ENCODE measurements at places on chromosomes 2 and 18. TPM values are rescaled to one million over a fixed set of nuclear protein-coding genes. Genes with fewer than 3 reads are reported as not detected.

DNA sequence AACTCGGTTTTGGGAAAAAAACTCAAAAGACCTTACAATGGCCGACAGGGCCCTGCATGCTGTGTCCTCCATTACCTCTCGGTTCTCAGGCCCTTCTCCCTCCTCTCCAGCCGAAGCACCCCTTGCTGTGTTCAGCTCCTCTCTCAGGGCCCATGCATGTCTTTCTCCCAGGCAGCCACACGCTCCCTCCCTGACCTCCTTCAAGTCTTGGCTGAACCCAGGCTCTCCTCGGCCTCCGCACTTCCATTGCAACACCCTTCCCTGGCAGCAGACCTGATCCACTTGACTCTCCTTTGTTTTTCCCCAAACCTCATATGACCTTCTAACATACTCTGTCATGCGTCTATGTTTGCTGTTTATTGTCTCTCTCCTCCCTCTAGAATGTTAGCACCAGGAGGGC is 114.0 kb downstream of the CYP26B1 start:
- H3K4me1 ChIP-seq: no peaks in the 10 kb centered on the region
- no peaks in the 10 kb centered on the region for H3K36me3 ChIP-seq
- no peak overlapping the region for H3K4me3 ChIP-seq
- no peak for DNase-seq

DNA sequence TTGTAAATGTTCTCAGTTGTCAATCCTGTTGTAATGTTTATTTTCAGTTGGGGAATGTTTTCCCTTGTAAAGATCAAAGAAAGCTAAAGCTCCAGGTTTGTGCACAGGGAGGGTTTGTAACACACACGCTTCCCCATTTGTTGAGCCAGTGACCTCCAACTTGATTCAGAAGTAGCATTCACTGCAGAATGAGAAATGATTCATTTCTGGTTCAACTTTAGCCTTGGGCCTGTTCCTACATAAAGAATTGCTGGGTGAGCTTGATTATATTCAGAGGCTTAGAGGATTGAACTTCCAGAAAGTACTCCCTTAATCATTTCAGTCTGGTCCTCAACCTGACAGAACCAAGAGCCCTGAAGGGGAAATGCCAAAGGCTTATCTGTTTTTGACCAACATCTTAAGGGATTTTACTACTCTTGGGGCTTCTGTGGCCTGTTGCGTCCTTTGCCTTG is 70.6 kb upstream of the CAVIN2 start:
- H3K36me3 ChIP-seq: no peaks in the 10 kb centered on the region
- no peak for DNase-seq
- H3K4me1 ChIP-seq: no peaks in the 10 kb centered on the region
- peaks cover 4% of the 10 kb centered on the region for H3K27me3 ChIP-seq

DNA sequence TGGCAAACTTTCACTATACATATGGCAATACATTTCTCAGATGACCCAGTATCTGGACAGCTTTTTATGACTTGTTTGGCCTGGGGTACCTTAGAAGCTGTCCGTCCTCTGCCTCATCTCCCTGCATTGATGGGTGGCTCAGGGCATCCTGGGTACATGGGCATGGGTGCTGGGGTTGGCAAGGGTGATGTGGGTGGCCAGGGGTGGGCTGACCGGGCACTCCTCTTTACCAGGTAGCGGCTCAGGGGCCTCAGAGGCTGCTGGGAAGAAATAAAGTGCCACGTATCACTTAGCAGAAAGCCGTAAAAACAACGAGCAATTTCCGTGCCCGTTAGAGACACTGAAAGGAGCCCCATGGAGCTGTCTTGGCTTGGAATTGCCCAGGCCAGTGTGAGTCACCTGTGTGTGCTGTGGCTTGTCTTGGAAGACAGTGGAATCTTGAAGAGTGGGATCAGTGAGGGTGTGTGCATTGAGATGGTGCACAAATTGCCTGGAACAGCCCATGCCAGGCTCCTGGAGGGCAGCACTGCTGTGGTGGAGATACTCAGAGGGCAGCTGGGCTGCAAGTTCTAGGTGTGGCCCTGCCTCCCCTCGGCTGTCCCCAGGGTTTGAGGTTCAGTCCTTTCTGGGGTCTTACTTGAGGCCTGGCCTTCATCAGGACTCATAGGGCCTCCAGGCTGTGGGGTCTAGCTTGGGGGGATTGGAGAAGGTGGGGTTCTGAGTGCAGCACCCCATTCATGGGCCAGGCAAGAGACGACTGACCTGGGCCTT is 88.8 kb downstream of the FHOD3 start:
- no peak overlapping the region for H3K4me3 ChIP-seq
- H3K27ac ChIP-seq: no peak overlapping the region
- no peak for DNase-seq
- H3K4me1 ChIP-seq: no peaks in the 10 kb centered on the region

DNA sequence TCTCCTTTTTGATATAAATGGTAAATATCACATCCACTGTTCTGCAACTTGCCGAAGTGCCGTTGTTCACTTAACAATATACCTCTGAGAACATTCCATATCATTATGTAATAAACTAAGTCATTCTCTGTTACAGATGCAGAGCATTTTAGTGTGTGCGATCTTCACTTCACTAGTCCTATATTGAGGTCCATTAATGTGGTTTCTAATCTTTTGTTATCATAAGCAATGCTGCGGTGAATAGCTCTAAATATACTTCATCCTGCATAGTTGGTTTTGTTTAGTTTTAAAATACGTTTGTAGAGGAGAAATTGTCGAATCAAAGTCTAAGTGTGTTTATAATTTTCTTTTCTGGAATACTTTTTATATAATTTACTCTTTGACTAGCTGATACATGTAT is 280.3 kb upstream of the TRIB2 start:
- peaks cover 38% of the 10 kb centered on the region for H3K4me1 ChIP-seq
- no peaks in the 10 kb centered on the region for H3K27me3 ChIP-seq
- no peak overlapping the region for H3K27ac ChIP-seq
- H3K36me3 ChIP-seq: no peaks in the 10 kb centered on the region
- H3K4me3 ChIP-seq: peak overlapping the region; percentile 42

DNA sequence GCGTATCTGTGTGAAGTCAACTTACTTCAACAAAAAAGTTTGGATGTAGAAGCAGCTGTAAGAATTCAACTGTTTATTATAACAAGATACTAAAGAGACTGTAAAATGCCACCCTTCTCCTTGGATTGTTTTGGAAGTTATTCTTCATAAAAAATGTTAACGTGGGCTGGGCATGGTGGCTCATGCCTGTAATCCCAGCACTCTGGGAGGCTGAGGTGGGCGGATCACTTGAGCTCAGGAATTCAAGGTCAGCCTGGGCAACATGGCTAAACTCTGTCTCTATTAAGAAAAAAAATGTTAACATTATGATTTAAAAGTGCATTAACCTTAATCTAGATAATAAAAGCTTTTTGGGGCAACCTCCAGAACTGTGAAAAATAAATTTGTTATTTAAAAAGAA is 7.7 kb downstream of the CIAO1 start:
- H3K27me3 ChIP-seq: no peaks in the 10 kb centered on the region
- H3K4me1 ChIP-seq: no peaks in the 10 kb centered on the region
- no peak for DNase-seq
- peaks cover 37% of the 10 kb centered on the region for H3K36me3 ChIP-seq
- no peak overlapping the region for H3K4me3 ChIP-seq

GRCh38 chr2:64318476-64318748 is 135.6 kb upstream of the LGALSL start:
- DNase-seq: no peak
- no peak overlapping the region for H3K27ac ChIP-seq
- H3K27me3 ChIP-seq: no peaks in the 10 kb centered on the region
- no peaks in the 10 kb centered on the region for H3K36me3 ChIP-seq
- peaks cover 4% of the 10 kb centered on the region for H3K4me1 ChIP-seq

DNA sequence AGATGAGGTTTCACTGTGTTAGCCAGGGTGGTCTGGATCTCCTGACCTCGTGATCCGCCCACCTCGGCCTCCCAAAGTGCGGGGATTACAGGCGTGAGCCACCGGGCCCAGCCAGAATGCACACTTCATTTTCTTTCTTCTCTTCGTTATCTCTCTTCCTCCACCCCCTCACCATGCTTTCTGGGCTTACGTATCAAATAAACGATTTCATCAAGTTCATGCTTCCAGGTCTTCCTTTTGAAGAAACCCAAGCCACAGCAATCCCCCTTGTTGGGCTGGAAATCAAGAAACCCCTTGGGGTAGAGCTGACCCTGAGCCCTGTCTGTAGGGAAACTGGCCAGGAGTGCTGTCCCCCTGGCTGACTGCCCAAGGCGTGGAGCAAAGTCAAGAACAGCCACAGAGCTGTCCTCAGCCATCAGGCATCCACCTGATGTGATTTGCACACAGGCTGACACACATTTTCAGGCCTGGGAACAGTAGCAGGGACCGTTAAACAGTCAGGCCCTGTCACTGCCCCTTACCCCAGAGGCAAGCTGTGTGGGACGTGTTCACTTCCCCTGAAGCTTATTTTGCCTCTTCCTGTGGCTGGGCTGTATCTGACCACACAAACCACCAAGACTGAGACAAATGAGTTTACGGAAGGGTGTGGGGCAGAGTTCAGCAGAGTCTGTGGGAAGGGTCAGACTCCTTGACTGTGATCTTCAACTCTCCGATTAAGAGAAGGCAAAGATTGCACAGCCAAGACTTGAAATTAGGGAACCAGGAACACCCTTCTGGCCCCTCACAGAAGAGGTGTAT is 15.1 kb upstream of the NMUR1 start:
- peaks cover 20% of the 10 kb centered on the region for H3K4me1 ChIP-seq
- peak overlapping the region; percentile 18 for H3K27ac ChIP-seq
- peaks cover 1% of the 10 kb centered on the region for H3K36me3 ChIP-seq

- H3K27me3 ChIP-seq: peaks cover 14% of the 10 kb centered on the region
- no peaks in the 10 kb centered on the region for H3K36me3 ChIP-seq
Measured at GRCh38 chr2:114222344-114222743, 220.1 kb upstream of the DPP10 start.

- no peak for DNase-seq
- H3K27ac ChIP-seq: no peak overlapping the region
- H3K27me3 ChIP-seq: peaks cover 9% of the 10 kb centered on the region
- H3K36me3 ChIP-seq: no peaks in the 10 kb centered on the region
Measured at GRCh38 chr2:224146356-224147160, 107.5 kb upstream of the SERPINE2 start.

- H3K4me3 ChIP-seq: no peak overlapping the region
- no peaks in the 10 kb centered on the region for H3K36me3 ChIP-seq
- DNase-seq: no peak
- H3K4me1 ChIP-seq: peaks cover 7% of the 10 kb centered on the region
Measured at GRCh38 chr2:44615950-44616518, 254.3 kb downstream of the CAMKMT start.

DNA sequence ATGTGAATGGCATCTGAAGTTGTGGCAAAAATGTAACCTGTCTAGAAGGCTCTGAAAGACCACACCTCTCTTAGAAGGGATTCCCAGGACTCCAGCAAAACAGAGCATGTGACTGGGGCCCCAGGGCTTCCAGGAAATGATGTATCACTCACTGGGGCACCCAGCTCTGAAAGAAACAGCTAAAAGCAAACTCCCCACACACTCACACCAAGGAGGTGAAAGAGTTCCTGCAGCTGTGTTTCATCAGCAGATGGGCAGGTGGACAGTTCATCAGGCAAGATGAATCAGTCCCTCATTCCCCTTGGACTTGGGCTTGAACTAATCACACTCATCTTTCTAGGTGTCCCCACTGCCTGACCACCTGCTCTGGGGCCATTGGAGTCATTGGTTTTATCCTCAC is 76.2 kb downstream of the CCBE1 start:
- H3K4me1 ChIP-seq: no peaks in the 10 kb centered on the region
- DNase-seq: peak; percentile 9
- no peak overlapping the region for H3K4me3 ChIP-seq
- H3K27ac ChIP-seq: peak overlapping the region; percentile 26
- peaks cover 4% of the 10 kb centered on the region for H3K27me3 ChIP-seq

- H3K4me3 ChIP-seq: no peak overlapping the region
- DNase-seq: peak; percentile 55
- H3K27ac ChIP-seq: no peak overlapping the region
- peaks cover 4% of the 10 kb centered on the region for H3K4me1 ChIP-seq
- no peaks in the 10 kb centered on the region for H3K36me3 ChIP-seq
Measured at GRCh38 chr2:100606726-100607343, 44.0 kb downstream of the PDCL3 start.

DNA sequence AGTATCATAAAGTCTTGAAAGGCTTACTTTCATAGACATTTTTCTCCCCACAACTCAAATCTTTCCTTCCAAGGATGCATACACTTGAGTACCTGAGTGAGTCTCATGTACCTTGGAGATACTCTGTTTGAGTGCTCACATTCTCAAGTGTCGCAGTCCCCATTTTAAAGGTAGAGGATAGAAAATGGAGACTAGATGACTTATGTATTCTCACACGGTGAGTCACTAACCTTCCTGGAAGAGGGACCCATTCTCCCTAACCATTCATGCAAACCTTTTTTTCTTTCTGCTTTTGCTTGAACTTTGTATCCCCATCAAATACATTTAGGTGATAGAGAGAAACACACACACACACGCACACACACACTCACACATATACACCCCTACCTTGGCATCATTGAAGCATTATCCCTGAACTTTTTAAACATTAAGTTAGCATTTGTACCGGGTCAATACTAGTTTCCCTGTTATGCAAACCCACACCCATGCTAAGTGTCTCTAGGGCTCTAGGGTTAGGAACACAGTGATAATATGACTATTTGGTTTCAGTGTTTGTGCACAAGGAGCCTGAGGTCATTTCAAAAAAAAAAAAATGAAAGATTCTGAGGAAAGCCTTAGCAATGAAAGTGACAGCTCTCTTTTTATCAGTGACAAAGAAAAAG is 236.2 kb downstream of the IKZF2 start:
- no peak overlapping the region for H3K27ac ChIP-seq
- H3K27me3 ChIP-seq: peaks cover 2% of the 10 kb centered on the region
- H3K36me3 ChIP-seq: no peaks in the 10 kb centered on the region
- peaks cover 16% of the 10 kb centered on the region for H3K4me1 ChIP-seq
- no peak overlapping the region for H3K4me3 ChIP-seq

GRCh38 chr2:72894514-72894913 is 7.3 kb downstream of the SPR start:
- no peak overlapping the region for H3K4me3 ChIP-seq
- H3K27me3 ChIP-seq: peaks cover 41% of the 10 kb centered on the region
- no peak for DNase-seq
- H3K27ac ChIP-seq: no peak overlapping the region

GRCh38 chr18:64097497-64097896 is 51.4 kb downstream of the LINC00305 start:
- no peak overlapping the region for H3K27ac ChIP-seq
- H3K4me3 ChIP-seq: no peak overlapping the region
- no peaks in the 10 kb centered on the region for H3K36me3 ChIP-seq
- no peaks in the 10 kb centered on the region for H3K4me1 ChIP-seq
- H3K27me3 ChIP-seq: peaks cover 4% of the 10 kb centered on the region
- no peak for DNase-seq

CCL20 gene
- 13.1 TPM for total RNA-seq

CAVIN2 gene
- total RNA-seq: not detected

SRD5A2 gene
- total RNA-seq: not detected

PLA2R1 gene
- not detected for total RNA-seq

CD28 gene
- 165 TPM for total RNA-seq

PROKR1 gene
- not detected for total RNA-seq

FMNL2 gene
- total RNA-seq: 2.5 TPM

RAPGEF4 gene
- total RNA-seq: 0.24 TPM

HOXD11 gene
- total RNA-seq: not detected

SCYGR4 gene
- total RNA-seq: not detected

All from activated naive CD4-positive, alpha-beta T cell treated with anti-CD3 and anti-CD28 coated beads for 36 hours (primary cell).